NCI-H1436 treated with DMSO at 0.1 percent for 48 hours (cell line): ENCODE measurements at places on chromosomes 5 and 9.
A peak's percentile ranks its signal among the peaks of the same experiment; 100 is the strongest.

- DNase-seq: no peak
Measured at GRCh38 chr5:172600571-172600970, 40.5 kb upstream of the NEURL1B start.

DNA sequence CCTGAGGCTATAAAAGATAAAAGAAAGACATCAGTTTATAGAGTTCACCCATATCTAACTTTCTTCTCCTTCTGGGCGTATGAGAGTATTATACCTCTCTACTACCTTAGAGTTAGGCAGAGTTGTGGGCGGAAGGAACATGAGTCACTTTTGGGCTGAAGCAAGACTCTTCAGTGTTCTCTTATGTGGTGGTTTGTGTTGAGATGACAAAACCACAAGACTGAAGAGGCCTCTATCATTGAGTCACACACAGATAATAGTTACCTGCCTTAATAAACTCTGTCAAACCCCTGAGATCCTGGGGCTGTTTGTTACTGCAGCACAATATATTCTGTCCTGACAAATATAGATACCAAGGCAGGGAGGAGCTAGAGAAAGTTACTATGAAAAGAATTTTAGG lies 184.2 kb downstream of the EFNA5 start:
- no peak for DNase-seq

DNA sequence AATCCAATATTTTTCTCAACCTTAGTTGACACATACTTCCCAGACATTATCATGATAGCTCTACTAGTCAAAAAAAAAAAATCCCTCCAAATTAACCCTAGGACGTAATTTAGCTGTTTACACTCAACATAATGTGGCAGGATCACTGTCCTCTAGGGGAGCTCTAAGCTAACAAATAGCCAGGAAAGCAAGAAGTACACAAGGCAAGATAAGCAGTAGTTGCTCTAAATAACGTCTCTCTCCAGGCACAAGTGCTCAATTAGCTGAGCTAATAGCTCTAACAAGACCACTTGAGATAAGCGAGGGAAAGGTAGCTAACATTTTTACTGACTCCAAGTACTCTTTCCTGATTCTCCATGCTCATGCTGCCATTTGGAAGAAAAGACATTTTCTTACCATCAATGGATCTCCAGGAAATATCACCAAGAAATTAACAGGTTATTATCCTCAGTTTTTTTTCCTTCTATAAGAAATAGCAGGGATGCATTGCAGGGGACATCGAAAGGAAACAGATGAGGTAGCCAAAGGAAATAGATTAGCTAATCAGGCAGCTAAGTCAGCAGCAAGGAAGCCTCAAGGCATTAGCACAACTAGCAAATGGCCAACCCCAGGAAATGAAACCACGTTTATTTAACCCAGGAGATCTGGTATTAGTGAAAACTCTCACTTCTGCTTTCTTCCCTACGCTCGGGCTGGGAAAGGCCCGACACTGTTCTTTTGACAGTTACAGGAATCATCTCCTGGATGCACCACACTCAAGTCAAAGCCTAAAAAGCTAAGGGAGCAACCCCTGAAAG lies 614.1 kb downstream of the PTPRD start:
- DNase-seq: peak; percentile 38

GRCh38 chr9:87713278-87713987 lies 12.5 kb upstream of the CTSL start:
- DNase-seq: no peak

DNA sequence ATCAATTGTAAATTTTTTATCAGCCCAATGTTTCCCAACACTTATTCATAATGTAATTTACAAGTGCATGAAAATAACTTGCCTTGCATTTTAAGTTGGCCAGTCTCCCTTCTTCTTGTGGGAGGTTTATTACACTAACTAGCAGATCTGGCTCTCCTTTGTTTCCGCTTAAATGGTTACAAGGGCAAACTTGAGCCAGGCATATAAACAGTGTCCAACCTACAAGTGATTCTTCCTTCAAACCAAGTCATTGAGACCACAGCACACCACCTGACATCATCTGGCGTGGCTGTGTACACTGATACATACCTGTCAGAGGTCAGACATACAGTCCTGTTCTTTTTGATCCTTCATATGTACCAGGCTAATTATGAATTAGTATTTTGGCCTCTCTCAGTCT lies 80.1 kb downstream of the ALDH1A1 start:
- DNase-seq: no peak

DNA sequence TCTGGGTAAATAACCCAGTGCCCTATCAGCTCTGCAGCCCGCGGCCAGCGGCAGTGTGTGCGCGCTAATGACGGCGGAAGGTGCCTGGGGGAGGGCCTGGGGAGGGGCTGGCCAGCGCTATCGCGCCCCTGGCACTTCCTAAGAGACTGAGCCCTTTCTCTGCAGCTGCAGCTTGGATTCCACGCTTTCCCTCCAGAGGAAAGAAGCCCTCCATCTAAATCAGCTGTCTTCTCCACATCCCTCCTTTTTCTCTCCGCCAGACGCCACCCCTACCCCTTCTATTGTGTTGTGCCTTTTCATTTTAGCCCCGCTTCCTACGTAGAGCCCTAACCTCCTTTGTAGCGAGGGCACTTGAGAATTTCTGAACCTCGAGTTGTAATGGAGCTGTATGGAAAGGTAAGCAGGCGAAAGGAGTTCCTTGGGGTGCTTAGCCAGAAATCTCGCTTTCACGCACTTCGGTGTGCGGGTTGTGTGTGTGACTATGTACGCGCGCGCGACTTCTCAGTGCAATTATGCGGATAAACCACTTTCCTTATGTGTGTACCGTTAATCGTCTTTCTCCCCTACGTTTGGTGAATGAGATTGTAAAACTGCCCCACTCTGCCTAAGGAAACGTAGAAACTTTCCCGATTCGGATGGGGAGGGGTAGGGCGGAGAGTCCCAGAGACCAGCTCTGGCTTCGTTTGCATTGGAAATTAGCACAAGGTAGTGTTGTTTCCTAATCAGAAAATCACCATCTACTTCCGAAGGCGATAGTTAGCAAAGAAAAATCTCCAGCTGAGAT lies 664 bp upstream of the RAB3C start:
- no peak for DNase-seq

GRCh38 chr5:14757850-14758249 lies 93.3 kb downstream of the OTULIN start:
- no peak for DNase-seq

GRCh38 chr9:112157961-112158360 lies 17.1 kb downstream of the SUSD1 start:
- DNase-seq: no peak

GRCh38 chr5:153797484-153797883 lies 241.2 kb downstream of the FAM114A2 start:
- DNase-seq: no peak

- no peak for DNase-seq
Measured at GRCh38 chr5:50583621-50584020, 82.8 kb upstream of the PARP8 start.

DNA sequence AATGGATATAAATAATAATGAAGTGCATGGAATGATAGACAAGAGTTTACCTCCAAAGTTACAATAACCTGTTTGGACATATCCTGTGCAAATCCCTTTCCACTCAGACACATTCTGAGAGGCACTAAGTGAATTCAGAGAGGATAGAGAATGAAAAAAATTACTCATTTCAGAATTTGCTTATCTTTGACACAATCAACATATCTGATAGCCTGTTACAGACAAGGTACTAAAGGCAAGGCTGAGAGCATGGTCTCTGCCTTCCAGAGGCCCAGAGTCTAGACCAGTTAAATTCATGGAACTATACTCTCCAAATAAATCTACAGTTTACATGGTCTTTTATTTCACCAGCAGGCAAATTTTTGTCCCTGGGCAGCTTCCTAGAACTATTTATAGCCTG lies 371.8 kb upstream of the PTGER4 start:
- DNase-seq: no peak

DNA sequence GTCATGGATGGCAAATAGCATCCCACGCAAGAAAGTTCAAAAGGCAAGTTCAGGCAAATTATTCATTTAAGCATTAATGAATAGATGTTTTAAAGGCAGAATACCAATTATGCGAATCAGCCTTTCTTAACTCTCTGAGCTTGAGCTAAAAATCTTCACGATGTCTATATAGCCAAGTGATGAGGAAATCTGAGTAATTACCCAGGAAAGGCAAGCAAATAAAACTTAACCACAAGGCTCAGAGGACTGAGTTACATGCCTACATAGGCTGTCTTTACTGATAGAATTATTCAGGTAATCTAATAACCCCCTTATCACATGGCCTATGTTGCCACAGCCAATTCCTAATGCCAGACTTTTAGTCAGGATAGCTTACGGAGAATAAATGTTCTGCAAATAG lies 120.8 kb upstream of the MTAP start:
- DNase-seq: no peak

DNA sequence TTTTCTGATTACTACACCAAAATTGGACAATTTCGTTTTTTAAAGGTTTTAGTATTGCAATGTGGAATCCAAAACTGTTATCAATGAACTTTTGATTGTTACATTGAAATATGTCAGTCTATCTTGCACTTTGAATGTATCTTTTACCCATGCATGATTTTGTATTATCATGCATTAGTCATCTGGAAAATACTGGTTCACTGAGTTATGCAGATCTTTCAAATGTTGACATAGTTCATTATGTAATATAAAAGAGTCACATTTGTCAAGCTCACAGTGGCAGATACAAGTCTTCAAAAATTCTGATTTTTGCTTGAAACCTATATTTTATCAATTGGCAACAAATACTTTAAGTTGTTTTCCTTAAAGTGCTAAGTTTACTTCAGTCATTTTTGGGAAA lies 85.2 kb downstream of the NR3C1 start:
- no peak for DNase-seq

- DNase-seq: no peak
Measured at GRCh38 chr5:142404046-142404477, 79.2 kb upstream of the SPRY4 start.

- peak; percentile 80 for DNase-seq
Measured at GRCh38 chr5:124806373-124807077, 60.1 kb upstream of the ZNF608 start.

DNA sequence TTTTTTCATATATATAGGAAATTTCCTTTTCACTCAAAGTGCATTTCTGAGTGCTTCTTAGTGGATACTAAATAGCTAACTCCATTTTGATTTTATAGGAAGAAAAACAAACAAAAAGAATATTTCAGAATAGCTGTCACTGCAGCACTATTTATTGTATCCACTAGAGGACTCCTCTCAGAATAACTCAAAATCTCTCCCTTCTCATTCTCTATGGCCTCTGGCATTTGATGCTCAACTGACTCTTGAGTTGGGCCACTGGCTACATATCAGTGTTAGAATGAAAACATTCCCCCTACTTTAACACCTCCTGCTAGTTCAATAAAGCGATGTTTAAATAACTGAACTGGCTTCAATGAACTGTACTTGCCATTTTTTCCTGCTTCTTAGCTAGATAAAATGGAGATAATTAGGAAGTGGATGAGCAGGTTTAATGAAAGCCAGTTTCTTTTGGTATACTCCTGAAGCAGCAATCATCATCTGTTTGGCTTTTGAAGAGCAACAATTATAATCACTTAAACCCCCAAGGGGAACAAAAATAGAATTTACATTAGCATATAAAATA lies 16.6 kb upstream of the ELAVL2 start:
- DNase-seq: no peak

GRCh38 chr9:130905125-130905901 lies 8.7 kb upstream of the QRFP start:
- no peak for DNase-seq

DNA sequence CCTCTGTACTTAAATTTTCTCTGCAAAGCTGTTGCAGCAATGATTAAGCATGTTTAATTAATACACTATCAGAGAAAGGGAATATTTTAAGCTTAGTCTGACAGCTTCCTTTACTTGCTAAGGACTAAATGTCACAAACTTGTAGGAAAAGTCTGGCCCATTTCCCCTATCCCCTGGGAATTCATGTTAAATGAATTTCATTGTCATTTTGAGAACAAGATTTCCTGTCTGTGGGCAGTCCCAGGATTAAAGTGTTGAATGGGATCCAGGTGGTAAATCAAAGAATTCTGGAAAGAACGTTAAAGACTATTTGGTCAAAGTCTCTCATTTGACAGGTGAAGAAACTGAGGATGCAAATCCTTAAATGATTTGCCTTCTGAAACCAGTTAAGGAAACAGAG lies 214.8 kb downstream of the MPDZ start:
- no peak for DNase-seq

GRCh38 chr9:94783102-94783682 lies 56.7 kb downstream of the AOPEP start:
- DNase-seq: peak; percentile 21

- no peak for DNase-seq
Measured at GRCh38 chr5:82538339-82539034, 260.3 kb upstream of the RPS23 start.

DNA sequence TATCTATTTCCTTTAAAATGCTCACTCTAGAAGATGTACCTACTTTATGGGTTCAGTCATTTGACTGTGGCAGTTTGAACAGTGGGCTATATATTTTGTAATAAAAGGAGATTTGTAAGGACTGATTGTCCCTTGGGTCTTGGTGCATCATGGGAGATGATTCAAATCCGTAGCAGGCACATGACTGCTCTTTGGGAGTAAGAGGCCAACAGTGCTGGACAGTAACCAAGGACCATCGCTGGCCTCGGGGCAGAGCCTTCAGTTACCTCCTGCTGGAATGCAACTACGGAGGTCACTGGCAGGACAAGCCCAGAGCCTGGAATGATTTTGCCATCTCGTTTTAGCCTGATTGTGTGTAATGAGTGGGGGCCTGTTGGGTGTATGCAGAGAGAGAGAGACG lies 7.0 kb upstream of the MAMDC2 start:
- DNase-seq: no peak
